ENCODE measurements at places on chromosomes 13 and 19.

- DNase-seq, result no peak
Observed at GRCh38 chr13:38518328-38518727, 168.5 kb upstream of the FREM2 start.

- DNase-seq, result peak; percentile 66
Observed at GRCh38 chr19:49058562-49058961, 1.0 kb upstream of the CGB7 start.

GRCh38 chr13:35720690-35721554 lies 244.4 kb upstream of the MAB21L1 start:
- DNase-seq, result peak; percentile 26

GRCh38 chr13:41398494-41399170 lies 58.7 kb upstream of the RGCC start:
- no peak for DNase-seq

DNA sequence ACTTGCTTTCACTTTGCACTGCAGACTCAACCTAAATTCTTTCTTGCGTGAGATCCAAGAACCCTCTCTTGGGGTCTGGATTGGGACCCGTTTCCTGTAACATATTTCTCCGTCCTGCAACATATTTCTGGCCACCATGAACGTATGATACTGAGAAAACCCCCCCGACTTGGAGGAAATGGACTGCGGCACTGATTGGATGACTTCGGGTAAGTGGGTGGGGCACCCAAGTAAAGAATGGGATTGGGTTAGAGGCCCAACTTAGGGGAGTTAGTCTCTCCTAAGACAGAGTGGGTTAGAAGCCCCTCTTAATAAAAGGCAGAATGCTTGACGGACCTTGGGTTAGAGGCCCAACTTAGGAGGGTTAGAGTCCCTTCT lies 690.4 kb downstream of the UQCRFS1 start:
- no peak for DNase-seq

GRCh38 chr13:22061806-22062391 lies 391.0 kb downstream of the FGF9 start:
- DNase-seq, result no peak

GRCh38 chr19:30459859-30460258 lies 87.7 kb downstream of the ZNF536 start:
- no peak for DNase-seq

GRCh38 chr19:49430172-49430677 lies 5.0 kb downstream of the GFY start:
- no peak for DNase-seq

- DNase-seq, result no peak
Observed at GRCh38 chr13:89061821-89062220, 1390.7 kb downstream of the SLITRK5 start.

- DNase-seq, result peak; percentile 99
Observed at GRCh38 chr19:506404-507285, 652 bp upstream of the TPGS1 start.

DNA sequence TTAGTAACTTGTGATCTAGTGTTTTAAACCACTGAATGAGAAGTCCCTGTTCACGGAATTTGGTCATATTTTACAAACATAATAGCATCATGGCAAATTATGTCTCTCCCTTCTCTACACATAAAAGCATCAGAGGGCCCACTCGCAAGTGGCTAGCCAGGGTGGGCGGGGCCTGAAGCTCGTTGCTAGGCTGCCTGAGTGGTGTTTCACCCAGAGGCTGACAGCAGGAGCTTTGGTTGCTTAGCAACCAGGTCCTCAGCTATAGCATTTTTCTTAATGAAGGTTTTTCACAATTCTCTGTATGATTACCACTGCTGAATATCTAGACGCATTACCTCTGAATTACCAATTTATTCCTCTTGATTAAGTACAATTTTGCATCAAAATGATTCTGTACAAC lies 126.5 kb downstream of the NALCN start:
- no peak for DNase-seq

DNA sequence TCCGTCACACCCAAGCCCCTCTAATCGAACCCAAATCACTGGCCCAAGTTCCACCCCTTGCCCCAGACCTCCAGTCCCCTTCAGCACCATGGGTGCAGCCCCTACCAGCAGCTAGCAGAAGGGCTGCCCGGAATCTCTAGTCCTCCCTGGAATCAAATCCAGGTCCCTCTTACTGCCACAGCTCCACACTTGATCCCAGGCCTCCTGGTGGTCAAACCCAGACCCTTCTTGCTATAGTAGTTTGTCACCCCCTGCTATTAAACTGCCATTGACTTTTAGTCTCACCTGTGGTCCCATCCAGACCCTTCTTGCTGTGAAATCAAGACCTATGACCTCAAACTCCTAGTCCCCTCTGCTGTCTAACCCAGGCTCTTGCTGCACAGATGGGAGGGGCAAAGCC lies 8.7 kb downstream of the HIPK4 start:
- no peak for DNase-seq

GRCh38 chr13:27770809-27771208 lies 21.5 kb upstream of the GSX1 start:
- DNase-seq, result peak; percentile 53

- DNase-seq, result no peak
Observed at GRCh38 chr19:743168-743687, 7.7 kb upstream of the MISP start.

- DNase-seq, result no peak
Observed at GRCh38 chr19:33690378-33691029, 68.8 kb downstream of the CHST8 start.

DNA sequence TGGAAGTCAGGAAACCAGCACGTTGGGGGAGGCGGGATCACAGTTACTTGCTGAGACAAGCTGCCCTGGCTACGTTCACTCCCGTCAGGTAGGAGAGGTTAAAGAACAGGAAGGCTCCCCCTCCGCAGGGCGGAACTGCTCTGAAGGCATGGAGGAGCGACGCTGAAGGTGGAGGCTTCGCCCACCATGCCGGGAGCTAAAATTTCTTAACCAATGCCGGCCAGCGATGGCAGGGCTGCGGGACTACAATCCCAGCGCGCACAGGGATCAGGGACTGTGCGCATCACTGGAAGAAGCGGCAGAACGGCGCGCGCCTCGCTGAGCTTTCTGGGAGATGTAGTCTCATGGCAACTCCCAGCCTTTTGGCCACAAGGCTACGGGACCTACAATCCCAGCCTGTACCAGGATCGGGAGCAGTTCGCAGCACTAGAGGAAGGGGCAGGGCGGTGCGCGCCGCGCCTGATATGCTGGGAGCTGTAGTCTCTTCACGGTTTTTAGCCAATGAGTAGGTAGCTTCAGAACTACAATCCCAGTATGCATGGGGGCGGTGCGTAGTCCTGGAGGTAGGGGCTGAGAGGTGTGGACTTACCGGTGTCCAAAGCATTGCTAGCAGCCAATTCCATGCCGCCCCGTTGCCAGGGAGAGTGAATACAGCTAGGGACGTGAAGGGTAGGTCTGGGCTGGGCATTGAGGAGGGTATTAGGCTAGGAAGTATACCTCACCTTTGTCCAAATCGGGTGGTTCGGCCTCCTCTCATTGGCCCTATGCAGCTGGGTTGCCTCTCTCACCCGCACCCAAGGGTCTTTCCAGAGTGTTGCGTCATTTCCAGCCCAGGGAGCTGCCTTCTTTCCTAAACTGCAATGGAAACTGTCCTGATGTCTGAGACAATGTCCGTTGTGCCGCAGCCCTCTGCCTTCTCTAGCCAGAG lies 12.8 kb upstream of the ZNF682 start:
- DNase-seq, result peak; percentile 98

GRCh38 chr19:9857920-9858746 lies 23.0 kb downstream of the PIN1 start:
- no peak for DNase-seq

DNA sequence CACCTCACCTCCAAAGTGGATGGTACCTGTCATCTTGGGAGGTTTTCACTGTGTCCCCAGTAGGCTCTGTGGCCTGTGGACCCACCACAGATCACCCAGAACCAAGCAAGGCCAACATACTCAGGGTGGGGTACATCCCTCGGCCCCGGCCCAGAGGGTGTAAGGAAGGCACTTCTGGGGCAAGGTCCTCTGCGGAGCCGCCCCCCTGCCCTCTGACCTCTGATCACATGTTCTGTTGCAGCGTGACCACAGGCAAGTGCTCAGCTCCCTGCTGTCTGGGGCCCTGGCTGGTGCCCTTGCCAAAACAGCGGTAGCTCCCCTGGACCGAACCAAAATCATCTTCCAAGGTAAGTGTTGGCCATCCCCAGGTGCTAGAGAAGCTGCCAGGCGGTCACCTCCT lies 36.7 kb downstream of the TMEM161A start:
- no peak for DNase-seq

DNA sequence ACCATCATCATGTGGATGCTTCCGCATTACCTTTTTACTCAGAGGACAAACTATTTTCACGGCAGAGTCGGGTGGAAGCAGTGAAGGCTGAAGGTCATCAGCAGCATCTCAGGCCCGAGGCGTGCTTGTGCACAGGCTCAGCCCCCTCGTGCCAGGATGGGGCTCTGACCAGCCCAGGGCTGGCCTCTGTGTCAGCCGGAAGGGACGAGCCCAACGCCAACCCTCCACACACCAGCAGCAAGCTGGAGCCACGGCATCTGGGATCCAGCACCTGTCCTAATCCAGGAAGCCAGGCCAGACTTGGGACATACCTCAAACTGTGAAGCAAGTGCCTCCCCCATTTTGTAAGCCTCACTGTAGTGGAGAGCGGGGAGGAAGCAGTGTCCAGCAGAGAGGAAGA lies 11.1 kb downstream of the MICOS13 start:
- no peak for DNase-seq

DNA sequence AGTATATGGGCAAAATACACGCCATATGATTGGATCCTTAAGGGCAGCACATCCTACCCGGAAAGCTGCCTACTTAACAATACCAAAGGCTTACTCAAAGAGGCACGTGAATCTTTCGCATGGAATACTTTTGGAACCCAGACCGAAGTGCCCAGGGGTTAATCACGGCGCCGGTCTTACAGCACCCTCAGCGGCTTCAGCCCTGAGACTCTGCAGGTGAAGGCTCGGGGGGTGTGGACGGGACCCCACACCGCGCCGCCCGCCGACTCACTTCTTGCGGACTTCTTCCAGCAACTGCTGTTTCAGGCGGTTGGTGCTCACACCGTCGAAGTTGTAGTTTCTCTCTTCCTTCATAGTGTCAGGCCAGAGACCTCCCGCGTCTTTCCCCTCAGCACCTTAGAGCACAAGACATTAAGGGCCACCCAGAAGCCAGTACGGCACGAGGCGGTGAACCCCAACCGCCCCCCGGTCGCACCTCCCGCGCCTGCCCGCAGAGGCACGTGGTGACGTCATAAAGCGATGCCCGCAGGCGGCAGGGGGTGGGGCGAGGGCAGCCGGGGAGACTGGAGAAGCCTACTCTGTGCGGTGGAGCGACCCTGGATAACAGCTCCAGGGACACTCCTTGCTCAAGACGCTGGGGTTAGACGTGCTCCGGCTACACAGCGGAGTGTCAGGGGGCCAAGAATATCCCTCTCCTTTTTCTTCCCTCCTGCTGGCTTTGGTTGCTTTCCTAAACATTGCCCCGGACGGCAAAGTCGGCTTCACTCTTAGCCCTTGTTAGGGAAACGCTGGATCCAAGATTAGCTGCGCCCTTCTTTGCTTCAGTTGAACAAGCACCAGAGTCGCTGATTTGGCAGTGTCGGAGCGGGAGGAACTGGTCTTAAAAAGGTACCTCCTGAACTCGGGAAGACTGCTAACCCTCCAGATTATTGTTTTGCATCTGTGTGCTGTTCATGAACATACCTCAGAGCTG lies at the start of gene CCDC169:
Gene CCDC169 (minus strand): TSS at position 449 of the 973 bp plus-strand sequence. CDS start 95 bp downstream, at position 354.
- DNase-seq, result peak; percentile 75

GRCh38 chr19:14472202-14472938 lies 2.8 kb downstream of the PTGER1 start:
- peak; percentile 42 for DNase-seq

DNA sequence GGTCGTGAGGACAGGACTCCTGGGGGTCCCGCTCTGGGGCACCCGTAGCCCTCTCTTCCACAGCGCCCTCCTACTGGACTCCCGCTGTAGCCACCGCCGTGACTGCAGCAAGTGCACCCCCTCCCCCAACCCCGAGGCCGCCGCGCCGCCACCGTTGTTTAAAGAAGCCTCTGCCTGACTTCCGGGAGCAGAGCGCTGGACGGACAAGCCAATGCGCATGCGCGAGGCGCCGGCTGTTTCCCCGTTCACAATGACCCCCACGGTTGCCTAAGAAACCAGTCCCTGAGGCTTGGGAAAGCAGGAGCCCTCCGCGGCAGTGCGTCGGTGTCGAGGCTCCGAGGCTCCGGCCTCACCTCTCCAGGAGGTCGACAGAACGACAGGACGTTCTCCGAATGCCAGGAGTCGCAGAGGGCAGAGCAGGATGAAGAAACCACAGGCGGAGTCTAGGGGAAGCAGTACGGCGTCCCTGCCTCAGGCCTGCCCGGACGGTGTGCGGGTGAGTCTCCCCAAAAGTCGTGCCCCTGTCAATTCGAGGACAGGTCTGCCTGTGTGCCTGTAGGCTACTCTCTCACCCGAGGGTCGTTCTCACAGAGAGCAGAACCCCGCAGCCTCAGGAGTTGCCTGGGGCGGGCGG lies 70.5 kb upstream of the ZNF420 start:
- DNase-seq, result no peak

- DNase-seq, result no peak
Observed at GRCh38 chr19:5828661-5829566, 10.6 kb downstream of the FUT6 start.

DNA sequence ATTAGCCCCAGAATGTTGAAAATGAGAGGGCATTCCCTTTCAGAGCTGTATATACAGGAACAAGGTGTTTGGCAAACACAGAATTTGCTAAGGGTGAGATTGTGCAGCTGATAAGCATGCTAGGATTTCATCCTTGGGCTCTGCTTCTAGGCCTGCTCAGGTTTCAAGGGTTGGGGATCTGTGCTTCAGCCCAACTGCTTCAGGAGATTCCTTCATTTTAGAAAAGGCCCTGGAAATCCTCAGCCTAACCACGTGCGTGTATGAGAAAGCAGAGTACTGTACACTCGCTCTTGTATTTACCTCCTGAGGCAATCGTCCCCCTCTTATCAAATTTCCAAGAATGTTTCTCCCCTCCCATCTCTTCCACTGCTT lies 291.6 kb upstream of the ARGLU1 start:
- DNase-seq, result no peak

GRCh38 chr19:56076498-56076897 lies 44.6 kb downstream of the ZNF787 start:
- peak; percentile 68 for DNase-seq

DNA sequence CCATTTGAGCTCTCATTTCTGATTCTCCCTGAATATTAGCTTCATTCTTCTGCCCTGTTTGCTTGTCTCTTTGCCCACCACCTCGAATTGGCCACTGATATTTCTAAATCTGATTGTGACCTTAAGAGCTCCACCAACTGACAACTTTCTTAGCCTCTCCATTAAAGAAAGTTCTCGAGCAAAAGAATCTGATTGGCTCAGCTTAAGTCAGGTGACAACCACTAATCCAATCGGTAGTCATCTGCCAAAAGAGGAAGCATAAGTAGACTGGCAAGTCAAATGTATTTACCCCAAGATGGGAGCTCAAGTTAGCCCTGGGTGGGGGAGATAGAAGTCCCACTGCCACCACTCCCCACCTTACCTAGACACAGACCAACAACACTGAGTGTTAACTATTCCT lies 41.5 kb downstream of the NOTCH3 start:
- DNase-seq, result peak; percentile 26

- DNase-seq, result no peak
Observed at GRCh38 chr19:28130066-28130511, 1082.9 kb downstream of the UQCRFS1 start.
